ENCODE measurements at places on chromosomes 7 and 10.

DNA sequence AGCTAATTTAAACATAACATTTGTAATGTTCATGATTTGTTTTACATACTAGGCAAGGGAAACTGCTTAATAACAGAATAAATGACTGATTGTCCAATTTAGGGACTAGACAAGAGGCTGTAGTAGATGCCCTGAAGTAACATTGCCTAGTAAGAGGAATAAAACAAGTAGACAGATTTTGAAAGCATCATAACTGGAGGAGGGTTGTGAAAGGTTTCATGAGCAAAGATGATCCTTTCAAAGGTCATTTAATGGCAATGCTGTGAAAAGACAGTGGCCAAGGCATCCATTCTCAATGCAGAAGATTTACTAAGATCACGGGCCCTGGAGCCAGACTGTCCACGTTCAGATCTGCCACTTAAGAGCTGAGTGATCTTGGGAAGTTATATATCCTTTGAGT lies 44.8 kb upstream of the HHEX start:
- DNase-seq, result no peak

DNA sequence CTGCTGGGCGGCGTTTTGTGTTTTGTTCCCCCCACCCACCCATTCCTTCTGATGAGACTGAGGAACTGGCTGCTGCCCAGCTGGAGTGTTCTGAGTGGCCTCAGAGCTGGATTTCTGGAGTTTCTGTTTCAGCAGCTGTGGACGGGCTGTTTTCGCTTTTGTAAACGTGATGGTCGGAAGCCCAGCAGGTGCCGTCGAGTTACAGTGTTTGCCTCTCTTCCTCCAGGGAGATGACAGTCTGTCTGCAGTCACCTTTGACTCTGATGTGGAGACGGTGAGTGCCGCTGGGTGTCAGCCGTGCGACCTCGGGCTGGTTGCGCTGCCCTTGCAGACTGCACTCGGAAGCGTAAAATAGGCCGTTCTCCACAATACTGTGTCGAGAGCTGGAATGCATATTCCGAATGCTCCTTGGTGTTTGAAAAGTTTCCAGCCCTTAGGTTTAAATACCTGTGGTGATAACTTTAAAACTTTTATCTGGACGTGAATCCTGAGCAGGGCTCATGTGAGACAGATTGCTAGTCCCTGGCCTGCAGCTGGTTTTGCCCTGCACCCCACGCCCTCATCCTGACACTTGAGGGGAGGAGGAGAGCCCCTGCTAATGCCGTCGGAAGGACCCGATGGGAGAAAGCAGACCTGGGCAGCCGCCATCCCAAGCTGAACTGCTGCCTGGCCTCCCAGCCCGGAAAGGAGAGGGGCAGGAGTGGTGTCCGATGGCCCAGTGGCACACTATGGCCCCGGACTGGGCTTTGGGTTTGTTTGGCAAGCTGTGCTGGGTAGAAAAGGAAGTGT lies 8.3 kb downstream of the IQCE start:
- no peak for DNase-seq

GRCh38 chr10:35463878-35464277 lies 127.6 kb downstream of the CCNY start:
- no peak for DNase-seq

DNA sequence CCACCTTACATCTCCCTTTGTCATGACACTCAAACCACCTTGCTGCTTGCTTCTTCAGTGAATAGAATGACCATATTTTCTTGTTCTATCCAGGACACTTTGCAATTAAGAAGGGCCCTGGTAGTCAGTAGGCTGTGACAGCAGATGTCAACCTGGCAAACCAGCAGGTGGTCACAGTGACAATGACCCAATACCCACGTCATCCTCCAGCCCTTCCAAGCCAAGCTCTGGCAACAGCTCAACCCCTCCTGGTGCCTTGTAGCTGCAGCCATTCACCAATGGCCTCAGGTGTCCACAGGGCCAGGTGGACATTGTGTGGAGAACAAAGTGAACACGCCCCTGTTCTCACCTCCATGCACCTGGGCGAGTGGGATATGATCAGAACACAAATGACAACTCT lies 87.6 kb upstream of the MACROH2A2 start:
- DNase-seq, result no peak

- DNase-seq, result no peak
Measured at GRCh38 chr10:24153031-24153430, 55.9 kb upstream of the KIAA1217 start.

DNA sequence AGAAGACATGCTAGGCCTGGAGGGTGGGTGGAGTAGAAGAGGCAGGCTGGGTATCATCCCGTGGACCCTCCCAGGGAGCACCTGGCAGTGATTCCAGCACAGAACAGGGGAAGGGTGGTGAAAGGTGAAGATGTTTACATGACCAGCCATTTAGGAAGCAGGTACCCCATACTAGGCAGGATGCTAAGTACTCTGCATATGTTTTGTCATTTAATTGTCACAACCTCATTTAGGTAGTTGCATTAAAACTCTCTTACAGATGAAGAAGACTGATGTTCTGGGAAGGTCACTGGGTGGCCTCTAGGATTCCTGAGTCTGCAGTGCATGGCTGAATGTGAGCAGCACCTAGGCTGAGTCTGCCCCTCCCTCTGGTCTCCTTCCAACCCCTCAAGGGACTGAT lies 15.2 kb downstream of the ITPRIP start:
- DNase-seq, result no peak

GRCh38 chr7:38746438-38746837 lies 115.3 kb upstream of the AMPH start:
- DNase-seq, result no peak

GRCh38 chr7:142867097-142867378 lies 12.2 kb downstream of the EPHB6 start:
- no peak for DNase-seq
